NCI-H460 (cell line): ENCODE measurements at places on chromosomes 1 and 21. TPM values are rescaled to one million over a fixed set of nuclear protein-coding genes. Genes with fewer than 3 reads are reported as not detected.

Gene FASLG
- total RNA-seq: not detected in 2 replicates

Gene AMY2A
- not detected in 2 replicates for total RNA-seq

Gene LIN28A
- not detected in 2 replicates for total RNA-seq

Gene TLR5
- 0.05 and 0.06 TPM in 2 replicates for total RNA-seq

Gene PLA2G2F
- not detected in 2 replicates for total RNA-seq

Gene PFKFB2
- 4.3 and 4.4 TPM in 2 replicates for total RNA-seq

Gene CXADR
- 22.6 and 25.8 TPM in 2 replicates for total RNA-seq

- DNase-seq: peak; percentile 40
Measured at GRCh38 chr1:37434292-37435225, 39.8 kb upstream of the ZC3H12A start.

GRCh38 chr1:8529901-8530300, 212.0 kb downstream of the SLC45A1 start:
- DNase-seq: no peak

GRCh38 chr21:42160111-42160721, 58.7 kb upstream of the ABCG1 start:
- DNase-seq: no peak

GRCh38 chr1:63230722-63231121, 91.6 kb upstream of the FOXD3 start:
- DNase-seq: no peak

GRCh38 chr1:86381223-86381622, 14.9 kb downstream of the ODF2L start:
- no peak for DNase-seq

GRCh38 chr1:115401676-115402075, 63.6 kb upstream of the NGF start:
- no peak for DNase-seq

GRCh38 chr1:15077384-15077783, 76.2 kb upstream of the TMEM51 start:
- no peak for DNase-seq

DNA sequence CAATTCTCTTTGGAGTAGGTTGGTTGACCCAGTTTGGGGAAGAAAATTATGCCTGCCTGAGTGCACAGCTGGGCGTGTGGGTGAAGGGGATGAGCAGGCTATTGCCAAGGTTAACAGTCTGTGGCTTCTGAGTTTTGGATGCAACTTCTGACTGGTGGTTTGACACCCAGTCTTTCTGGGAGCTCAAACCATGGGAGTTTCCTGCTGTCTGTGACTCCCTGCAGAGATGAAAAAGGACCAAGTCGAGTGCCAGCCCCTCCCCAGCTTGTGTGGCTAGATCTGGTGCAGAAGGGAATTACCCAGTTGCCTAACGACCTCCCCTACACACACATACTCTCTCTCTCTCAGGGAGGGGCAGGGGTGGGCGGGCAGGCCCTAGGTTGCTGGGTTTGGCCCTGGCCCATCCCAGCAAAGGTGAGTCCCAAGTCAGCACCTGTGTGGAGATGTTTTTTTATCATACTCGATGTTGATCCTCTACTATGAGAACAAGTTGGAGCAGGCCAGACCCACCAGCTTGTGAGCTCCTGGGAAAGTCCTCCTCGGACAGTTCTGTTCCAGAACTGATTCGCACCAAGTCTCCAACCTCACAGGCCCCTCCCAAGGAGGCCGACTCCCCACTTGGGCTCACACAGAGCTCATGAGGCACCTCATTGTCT, 28.2 kb downstream of the PKP1 start:
- no peak for DNase-seq

DNA sequence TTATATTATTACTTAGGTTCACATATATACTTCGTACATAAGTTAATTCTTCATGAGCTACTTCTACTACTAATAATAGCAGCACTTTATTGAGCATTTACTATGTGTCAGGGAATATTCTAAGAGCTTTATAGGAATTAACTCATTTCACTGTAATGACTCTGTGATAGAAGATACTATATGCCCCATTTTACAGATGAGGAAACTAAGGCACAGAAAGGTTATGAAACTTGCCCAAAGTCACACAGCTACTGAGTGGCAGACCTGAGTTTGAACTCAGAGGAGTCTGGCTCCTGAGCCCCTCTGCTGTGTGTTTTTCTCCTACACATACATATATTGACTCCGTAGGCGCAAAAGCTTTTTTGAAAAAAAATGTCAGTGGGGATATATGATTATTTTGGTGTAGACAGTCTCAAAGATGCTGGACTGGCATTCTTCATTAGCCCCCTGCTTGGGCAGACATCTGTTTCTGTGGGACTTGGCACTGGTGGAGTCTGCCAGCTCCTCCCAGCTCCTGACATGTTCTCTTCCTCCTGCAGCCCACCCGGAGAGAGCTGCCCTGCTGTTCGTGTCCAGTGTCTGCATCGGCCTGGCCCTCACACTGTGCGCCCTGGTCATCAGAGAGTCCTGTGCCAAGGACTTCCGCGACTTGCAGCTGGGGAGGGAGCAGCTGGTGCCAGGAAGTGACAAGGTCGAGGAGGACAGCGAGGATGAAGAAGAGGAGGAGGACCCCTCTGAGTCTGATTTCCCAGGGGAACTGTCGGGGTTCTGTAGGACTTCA, 70.9 kb downstream of the TCP10L start:
- no peak for DNase-seq

- DNase-seq: no peak
Measured at GRCh38 chr1:41342774-41343355, 18.4 kb upstream of the FOXO6 start.

DNA sequence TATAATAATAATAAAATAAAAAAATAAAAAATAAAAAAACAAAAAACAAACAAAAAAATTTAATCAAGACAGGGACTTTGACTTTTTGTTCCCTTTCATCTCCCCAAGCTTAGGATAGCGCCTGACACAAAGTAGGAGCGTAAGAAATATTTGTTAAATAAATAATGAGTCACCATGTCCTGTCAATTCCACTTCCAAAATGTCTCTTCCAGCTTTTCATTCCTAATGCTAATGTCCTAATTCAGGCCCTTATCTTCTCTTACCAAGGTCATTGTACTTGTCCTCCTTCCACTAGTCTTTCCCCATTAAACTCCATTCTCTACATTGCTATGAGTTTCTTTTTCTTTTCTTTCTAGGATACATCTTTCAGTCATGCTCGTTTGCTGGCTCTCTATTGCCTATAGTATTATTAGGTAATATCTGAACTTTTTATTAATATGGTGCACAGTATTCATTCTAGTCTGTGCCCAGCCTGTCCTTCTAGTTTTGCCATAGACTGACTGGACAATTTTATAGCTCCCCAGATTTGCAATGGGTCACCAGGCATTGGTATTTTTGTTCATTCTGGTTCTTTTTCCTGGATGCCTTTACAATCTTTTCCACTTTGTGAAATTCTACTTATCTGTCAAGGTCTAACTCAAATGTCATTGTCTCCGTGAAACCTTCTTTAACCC, 11.4 kb downstream of the NEXN start:
- no peak for DNase-seq

GRCh38 chr1:177514207-177514606, 343.4 kb downstream of the BRINP2 start:
- DNase-seq: no peak

- no peak for DNase-seq
Measured at GRCh38 chr1:37628026-37628556, 6.6 kb downstream of the RSPO1 start.

DNA sequence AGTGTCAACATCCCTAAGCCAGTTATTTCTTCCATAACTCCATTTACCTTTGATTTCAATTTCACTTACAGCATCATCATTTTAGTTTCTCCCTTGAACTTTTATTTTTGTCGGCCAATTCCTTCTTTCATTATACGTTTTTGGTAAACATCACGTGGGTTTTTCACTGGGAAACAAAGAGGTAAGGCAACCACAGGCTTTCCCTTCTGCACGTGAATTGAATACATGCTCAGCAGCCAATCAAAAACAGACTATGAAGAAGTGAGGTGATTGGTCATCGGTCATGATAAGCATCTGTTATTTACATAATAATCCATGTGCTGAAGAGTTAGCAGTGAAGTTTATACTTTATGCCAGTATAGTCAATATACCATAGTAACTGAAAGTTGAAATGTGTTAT, 98.7 kb downstream of the NCAM2 start:
- DNase-seq: peak; percentile 49
